A549 treated with CORT108297 at 1 μM for 4 hours (cell line): ENCODE measurements at places on chromosomes 6 and 20. TPM values are rescaled to one million over a fixed set of nuclear protein-coding genes. Genes with fewer than 3 reads are reported as not detected.

The ZBTB2 gene
- 15.0 to 17.3 TPM (median 16.5 TPM) in 5 replicates for total RNA-seq

The HLA-DRB5 gene
- not detected in 5 replicates for total RNA-seq

The B3GALT4 gene
- total RNA-seq = 0.42 to 0.93 TPM (median 0.72 TPM) in 5 replicates

The ZNF391 gene
- 0.23 to 0.30 TPM (median 0.26 TPM) in 5 replicates for total RNA-seq
